Activated CD4-positive, alpha-beta memory T cell treated with anti-CD3 and anti-CD28 coated beads, Interleukin-2, amount 10 ng/mL, durations not matched to agents 7 days and 5 days (primary cell): ENCODE measurements at places on chromosomes 4 and X.

- DNase-seq, result no peak
These were observed 26.4 kb downstream of the MOSPD2 start for GRCh38 chrX:14899607-14900006.

- no peak for DNase-seq
These were observed 10.2 kb upstream of the PRKG2 start for GRCh38 chr4:81225252-81225651.

- DNase-seq, result no peak
These were observed 263.0 kb upstream of the RPS6KA3 start for GRCh38 chrX:20529711-20530110.

- DNase-seq, result no peak
These were observed 62.6 kb downstream of the GRXCR1 start for GRCh38 chr4:42954963-42955669.
